Stimulated activated CD4-positive, alpha-beta T cell treated with anti-CD3 and anti-CD28 coated beads, Interleukin-4, amount 100 ng/mL, for 1 hour (primary cell): ENCODE measurements at places on chromosomes 16 and 17.

- DNase-seq, result no peak
Measured at GRCh38 chr17:51643702-51644490, 383.6 kb downstream of the UTP18 start.

DNA sequence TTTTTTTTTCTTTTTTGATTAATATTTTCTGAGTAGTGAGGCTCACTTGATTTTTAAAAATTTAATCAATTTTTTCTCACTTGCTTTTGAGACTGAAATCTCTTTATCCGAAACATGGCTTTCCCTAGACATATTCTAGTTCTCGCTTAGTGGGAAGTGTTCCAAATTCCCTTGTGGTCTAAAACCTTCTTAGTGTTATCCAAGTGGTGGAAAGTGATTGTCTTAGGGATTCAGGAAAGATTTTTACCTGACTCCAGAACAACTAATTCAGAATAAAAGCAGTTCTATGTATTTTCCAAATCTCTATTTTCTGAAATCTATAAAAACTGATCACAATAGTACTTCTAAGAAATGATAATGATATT is 178.8 kb downstream of the MAP2K6 start:
- DNase-seq, result no peak

DNA sequence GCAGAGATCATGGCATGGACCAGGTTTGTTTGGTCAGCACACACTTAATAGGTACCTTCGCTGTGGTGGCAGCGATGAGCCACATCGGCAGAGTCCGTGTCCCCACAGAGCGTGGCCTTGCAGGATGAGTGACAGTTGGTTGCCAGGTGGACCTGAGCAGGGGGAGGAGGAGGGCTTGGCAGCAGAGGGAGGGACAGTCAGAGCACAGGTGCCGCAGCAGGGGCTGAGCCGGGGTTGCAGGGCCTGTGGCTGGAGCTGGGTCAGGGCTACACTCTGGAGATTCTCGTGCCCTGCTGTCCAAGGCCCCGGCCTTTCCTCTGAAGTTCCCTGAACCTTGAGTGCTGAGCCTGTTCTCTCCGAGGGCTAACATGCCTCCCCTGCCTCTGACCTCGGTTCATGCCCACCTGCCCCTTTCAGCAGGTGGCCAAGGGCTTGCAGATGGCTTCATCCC is 24.8 kb downstream of the POLR3E start:
- no peak for DNase-seq

DNA sequence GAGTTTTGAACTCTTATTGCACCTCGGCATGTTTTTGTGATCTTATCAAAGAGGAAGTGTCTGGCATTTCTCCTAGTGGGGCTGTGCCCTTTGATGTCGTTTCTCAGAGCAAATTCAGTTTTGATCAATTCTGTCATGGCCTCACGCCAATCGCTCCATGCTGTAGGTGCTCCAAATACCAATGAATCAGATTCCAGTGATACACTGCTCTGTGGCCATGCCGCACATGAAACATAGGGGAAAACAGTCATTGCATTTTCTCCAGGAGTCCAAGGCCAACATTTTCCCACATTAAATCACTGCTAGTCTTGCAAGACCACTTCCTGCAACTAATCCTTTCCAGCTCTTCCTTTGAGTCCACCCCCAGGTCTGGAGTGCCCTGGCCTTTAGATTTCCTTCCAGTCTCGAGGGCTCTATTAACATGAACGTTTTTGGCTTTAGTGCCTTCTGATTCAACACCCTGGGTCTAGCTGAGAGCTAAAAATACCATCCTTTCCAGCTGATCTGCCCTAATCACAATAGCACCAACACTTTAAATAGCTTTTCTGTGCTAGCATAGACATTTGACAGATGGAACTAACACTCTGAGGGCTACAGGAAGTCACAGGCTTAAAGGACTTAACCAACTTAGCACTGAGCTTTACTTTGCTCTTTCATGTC is 18.2 kb upstream of the RASL10B start:
- DNase-seq, result no peak

GRCh38 chr17:17752821-17753321 is 71.6 kb downstream of the RAI1 start:
- DNase-seq, result no peak

DNA sequence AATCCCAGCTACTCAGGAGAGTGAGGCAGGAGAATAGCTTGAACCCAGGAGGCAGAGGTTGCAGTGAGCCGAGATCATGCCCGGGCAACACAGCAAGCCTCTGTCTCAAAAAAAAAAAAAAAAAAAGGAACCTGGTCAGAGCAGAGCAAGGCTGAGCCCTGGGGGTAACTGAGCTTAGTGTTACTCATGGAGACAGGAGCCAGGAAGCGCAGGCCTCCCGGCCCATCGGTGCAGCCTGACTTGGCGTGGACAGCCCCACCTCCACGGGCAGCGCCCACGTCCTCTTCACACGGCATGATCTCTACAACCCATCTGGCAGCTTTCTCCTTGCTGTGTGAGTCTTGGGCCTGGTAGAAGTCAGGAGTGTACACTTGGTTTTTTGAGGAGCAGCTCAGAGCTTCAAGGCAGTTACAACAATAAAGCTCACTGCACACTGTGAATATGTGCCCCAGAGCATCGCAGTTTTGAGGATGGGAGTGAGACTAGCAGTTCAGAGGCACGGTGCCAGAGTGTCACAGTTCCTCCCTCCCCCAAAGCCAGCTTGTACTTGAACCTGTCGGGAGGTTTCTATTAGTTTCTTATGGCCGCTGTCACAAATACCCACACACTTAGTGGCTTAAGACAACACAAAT is 129.9 kb downstream of the RAP1GAP2 start:
- DNase-seq, result no peak

DNA sequence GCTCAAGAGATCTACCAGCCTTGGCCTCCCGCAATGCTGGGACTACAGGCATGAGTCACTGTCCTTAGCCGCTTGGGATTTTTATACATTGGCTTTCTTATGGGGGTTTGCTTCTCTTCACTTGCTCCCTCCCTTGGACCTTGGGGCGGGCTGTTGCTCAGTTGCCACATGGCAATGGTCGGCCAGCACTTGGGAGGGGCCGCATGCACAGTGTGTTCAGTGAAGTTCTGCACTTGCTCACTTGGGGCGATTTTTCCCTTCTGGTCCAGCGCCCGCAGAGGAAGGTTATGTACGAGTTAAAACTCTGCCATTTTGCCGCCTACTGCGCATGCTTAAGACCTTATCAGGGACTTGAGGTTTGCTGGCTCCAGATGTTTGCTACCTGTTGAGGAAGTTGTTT is 1367.6 kb upstream of the CDH8 start:
- no peak for DNase-seq

DNA sequence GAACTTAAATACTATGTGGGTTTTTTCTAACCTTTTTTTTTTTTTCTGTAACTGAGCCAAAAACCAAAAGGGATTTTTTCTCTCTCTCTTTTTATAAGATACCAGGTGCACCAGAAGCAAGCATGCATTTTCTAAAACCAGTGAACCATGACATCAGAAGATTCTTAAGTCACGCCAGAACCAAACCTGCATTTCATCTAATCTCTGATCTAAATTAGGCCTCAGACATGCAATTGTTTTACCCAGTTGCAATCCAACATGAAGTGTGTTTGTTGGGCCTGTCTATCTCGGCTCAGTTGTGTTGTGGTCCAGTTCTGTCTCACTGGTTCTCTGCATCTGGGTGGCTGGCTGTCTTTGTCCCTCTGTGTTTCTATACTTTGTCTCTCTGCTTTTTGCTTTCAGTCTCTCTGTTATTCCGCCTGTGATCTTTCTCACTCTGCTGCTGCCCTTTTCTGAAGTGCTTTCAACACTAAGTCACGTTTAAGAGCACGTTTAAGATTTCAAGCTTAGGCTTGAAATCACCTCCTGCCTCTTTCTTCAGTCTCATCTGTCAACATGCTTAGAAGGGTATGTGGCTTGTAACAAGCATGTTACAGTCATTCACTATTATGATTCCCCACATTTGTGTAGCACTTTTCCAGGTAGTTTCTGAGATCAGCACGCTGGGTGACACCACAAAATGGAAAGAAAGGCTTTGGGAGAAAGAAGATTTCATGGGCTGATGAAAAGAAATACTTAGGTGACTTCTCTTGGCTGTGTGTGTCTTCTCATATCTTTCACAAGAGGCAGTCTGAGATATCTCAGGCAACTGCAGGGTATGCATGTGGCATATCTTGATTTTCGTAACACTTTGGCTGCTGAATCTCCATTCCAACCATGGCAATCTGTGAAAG is 488.9 kb downstream of the SHISA9 start:
- no peak for DNase-seq

DNA sequence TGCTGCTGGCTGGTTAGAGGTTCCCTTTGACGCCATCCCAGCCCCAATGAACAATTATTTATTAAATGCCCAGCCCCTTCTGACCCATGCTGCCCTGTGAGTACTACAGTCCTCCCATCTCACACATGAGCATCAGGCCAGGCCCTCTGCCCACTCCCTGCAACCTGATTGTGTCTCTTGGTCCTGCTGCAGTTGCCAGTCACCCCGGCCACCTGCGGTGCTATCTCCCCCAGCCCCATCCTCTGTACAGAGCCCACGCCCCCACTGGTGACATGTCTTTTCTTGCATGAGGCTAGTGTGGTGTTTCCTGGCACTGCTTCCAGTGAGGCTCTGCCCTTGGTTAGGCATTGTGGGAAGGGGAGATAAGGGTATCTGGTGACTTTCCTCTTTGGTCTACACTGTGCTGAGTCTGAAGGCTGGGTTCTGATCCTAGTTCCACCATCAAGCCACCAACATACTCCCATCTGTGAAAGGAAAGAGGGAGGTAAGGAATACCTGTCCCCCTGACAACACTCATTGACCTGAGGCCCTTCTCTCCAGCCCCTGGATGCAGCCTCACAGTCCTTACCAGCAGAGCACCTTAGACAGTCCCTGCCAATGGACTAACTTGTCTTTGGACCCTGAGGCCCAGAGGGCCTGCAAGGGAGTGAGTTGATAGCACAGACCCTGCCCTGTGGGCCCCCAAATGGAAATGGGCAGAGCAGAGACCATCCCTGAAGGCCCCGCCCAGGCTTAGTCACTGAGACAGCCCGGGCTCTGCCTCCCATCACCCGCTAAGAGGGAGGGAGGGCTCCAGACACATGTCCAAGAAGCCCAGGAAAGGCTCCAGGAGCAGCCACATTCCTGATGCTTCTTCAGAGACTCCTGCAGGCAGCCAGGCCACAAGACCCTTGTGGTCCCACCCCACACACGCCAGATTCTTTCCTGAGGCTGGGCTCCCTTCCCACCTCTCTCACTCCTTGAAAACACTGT is 11.3 kb downstream of the CX3CL1 start:
- no peak for DNase-seq

- DNase-seq, result no peak
Measured at GRCh38 chr16:84303516-84303915, 8.8 kb downstream of the WFDC1 start.

- no peak for DNase-seq
Measured at GRCh38 chr16:74711938-74712337, 11.3 kb upstream of the MLKL start.

GRCh38 chr16:67661101-67661761 is 471 bp downstream of the PARD6A start:
- DNase-seq, result no peak

DNA sequence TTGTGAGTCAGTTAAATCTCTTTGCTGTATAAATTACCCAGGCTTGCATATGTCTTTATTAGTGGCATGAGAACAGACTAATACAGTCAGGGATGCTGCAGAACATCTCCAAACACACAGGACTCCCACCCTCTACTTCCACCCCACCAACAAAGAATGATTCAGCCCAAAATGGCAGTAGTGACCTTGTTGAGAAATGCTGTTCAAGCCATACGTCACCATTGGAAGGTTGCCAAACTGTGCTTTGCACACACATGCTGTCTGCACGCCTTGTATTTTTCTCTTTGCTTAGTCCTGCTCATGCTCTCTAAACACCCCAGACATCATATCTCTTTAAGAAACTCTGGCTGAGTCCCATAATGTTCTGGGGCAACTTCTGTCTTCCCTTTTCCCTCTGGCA is 589.6 kb downstream of the WWOX start:
- no peak for DNase-seq
